ENCODE measurements at places on chromosomes 1 and 21.
A peak's percentile ranks its signal among the peaks of the same experiment; 100 is the strongest.

DNA sequence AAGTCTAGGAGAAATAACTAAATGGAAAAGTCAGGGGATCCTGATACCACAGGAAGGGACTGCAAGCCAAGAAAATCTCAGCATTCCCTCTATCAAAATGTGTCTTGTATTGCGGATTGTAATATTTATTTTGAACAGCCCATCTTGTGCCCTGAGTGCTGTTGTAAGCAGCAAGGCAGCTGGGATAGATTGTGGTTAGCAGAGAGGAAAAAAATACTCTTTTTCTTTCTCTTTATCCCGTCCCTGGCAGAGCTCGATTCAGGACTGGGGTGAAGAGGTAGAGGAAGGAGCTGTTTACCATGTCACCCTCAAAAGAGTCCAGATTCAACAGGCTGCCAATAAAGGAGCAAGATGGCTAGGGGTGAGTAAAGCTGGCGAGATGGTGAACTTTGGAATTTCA lies 1.2 kb downstream of the RGL1 start:
- no peak for DNase-seq

DNA sequence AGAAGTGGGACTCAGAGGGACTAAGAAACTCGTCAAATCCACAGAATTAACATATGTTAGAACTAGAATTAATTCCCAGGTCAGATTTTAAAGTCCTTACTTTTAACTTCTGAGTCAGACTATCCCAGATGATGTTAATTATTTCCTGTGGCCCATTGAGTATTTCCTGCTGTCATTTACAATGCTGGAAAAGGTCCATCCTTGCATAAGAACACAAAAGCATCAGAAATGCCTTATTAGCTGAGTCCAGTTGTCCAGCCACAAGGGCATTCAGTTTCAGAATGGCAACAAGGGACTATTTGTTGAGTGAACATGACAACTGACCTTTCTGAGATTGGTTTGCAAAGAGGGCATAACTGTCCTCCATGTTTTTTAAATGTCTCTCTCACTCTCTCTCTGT lies 16.5 kb upstream of the HIVEP3 start:
- no peak for DNase-seq

- DNase-seq, result peak; percentile 33
These were observed 46.7 kb upstream of the MTR start for GRCh38 chr1:236748268-236748870.

DNA sequence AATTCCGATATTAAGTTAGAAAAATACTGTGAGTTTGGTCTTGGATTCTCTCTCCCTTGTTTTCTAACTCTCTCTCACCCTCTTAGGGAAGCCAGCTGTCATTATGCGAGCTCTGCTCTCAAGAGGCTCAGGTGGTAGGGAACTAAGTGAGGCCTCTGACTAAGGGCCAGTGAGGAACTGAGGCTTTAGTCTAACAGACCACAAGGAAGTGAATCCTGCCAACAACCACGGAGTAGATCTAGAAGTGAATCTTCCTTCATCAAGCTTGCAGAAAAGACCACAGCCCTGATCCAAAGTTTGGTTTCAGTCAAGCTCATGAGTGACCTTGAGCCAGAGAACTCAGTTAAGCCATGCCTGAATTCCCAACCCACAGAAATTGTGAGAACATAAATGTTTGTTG lies 180.1 kb upstream of the PRMT6 start:
- DNase-seq, result no peak

- DNase-seq, result no peak
These were observed at the start of gene KANK4 for GRCh38 chr1:62318756-62319544. Gene KANK4 (minus strand): TSS chr1:62319434. CDS start chr1:62281564, 37,870 bp downstream.

- no peak for DNase-seq
These were observed 42.0 kb downstream of the PROX1 start for GRCh38 chr1:214029796-214030195.

DNA sequence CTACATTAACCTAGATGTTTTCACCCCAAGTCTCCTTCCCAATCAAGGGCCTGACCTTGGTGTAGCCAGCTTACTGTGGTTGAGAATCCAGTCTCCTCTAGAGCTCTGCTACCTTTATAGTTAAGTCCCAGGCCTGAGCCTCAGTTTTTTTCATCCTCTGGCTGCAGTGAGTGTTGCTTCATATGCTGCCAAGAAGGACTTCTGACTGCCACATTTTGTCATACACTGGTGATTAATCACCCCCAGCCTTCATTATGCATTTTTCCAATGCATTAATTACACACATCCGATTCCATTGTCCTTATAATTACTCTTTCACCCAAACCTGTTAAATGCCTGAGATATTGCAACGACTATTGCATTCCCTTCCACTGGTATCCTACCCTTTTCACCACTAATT lies 66.3 kb upstream of the FGGY start:
- no peak for DNase-seq

DNA sequence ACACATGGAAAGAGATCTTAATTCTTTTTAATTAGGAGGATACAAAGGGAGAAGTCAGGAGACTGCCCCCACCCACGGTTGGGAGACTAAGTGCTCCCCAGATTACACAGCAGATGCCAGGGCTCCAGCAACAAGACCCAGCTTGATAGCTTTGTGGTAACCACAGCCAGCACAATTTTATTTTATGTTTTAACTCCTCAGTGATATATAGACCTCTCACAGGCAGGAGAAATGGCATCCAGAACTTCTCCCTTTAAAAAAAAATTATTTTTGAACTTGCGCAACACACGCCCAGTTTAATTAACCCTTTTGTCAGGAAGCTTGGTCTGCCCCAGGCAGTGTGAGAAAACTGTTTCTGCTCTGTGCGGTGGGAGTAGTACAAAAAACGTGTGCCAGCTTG lies 62.6 kb upstream of the ACOT11 start:
- no peak for DNase-seq
